Brain (organoid and tissue), 16 donors: ENCODE measurements at places on chromosomes 6 and 20.

DNA sequence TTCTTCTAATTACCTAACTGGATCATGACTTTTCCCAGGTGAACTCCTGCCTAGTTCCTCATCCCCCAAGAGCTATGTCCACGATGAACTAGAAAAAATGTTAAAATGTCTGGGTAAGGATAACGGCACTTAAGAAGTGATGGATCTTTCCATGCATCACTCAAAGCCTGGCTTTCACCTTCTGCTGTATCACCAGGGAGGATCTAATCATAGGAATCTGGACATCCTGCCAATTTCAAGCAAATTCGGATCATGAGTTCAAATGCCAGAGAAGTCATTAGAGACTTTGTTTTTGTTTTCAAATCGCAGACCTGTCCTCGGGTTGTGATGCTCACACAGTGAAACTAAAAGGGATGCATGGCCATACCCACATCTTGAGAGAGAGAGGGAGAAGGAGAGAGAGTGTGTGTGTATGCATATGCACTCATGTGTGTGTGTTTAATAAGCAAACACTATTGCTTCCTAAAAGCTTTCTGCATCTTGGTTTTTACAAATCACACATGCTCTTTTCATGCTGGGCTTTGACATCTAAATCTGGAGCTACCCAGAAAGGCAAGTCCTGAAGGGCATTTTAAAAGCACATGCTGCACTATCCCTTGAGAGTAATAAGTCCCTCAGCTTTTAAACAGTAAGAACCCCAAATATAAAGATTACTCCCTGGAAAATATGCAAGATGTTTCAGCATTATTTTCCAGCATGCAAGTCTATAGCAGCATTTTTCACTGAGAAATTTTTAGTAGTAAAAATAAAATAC, 524.6 kb upstream of the NOX3 start:
- no peak for DNase-seq

DNA sequence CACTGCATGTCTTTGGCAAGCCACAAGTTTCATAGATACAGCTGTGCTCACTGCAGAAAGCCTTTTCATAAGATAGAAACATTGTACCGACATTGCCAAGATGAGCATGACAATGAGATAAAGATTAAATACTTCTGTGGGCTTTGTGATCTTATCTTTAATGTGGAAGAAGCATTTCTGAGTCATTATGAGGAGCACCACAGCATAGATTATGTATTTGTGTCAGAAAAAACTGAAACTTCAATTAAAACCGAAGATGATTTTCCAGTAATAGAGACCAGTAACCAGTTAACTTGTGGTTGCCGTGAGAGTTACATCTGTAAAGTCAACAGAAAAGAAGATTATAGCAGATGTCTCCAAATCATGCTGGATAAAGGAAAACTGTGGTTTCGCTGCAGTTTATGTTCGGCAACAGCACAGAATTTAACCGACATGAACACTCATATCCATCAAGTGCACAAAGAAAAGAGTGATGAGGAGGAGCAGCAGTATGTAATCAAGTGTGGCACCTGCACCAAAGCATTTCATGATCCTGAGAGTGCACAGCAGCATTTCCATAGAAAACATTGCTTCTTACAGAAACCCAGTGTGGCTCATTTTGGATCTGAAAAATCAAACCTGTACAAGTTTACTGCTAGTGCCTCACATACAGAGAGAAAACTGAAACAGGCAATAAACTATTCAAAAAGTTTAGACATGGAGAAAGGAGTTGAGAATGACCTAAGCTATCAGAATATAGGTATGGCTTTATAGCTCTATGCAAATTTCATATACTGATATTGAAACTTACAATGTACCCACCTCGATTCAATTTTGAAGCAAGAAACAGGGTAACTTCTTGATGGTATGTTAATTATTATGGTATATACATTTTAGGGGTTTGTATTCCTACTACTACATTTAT, 23.9 kb upstream of the BAG2 start:
- no peak for DNase-seq

GRCh38 chr6:122994256-122994655, 1.8 kb upstream of the CLVS2 start:
- no peak for DNase-seq

GRCh38 chr6:88493717-88494116, 327.6 kb upstream of the CNR1 start:
- DNase-seq = no peak

DNA sequence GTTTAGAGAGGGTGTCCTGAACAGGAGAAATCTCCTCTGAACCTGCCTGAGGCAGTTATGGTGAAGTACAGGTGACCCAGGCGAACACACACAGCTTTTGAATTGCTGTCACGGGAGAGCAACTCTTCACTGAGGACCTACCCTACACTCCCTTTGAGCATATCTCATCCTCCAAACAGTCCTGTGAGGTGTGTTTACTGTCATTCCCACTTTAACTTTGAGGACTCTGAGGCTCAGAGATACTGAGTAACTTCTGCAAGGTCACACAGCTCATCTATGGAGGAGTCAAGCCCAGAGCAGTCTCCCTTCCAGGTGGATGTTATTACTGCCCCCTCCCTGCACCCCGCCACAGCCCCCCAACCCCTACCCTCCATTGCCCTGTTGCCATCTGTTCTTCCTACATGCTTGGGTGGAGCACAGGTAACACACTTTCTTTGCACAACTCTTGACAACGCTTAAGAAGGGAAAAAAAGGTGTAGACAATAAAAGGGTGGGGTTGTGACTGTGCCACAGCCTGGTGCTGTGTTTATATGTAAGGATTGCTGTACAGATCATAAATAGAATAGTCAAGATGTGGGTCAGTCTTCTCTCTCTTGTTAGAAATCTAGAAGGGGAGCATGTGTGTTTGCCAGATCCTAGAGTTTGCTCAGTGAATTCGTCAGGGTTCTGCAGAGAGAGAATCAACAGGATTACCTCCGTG, 4.3 kb upstream of the TRAF3IP2 start:
- DNase-seq = no peak

DNA sequence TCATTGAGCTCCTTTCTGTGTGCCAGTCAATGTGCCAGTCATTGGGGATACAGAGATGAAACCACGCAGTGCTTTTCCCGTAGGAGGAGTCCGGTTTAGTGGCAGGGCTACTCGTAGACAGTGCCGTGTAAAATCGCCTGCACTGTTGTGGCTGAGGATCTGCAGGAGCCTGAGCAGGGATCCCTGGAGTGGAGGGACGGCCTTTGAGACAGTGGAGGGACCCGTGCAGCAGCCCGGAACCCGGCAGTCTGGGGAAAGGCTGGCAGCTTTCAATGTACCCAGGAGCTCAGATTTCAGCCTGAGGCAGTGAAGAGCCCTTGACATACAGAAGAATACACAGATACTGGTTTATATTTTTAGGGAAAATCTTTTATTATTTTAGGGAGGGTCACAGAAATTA, 203.3 kb downstream of the ARID1B start:
- DNase-seq = no peak
